ENCODE measurements at places on chromosomes 13 and 19. TPM values are rescaled to one million over a fixed set of nuclear protein-coding genes. Genes with fewer than 3 reads are reported as not detected.

Gene CLDND2
- total RNA-seq: not detected

GRCh38 chr19:16801600-16802013 lies 27.6 kb upstream of the SIN3B start:
- peak; percentile 70 for DNase-seq

DNA sequence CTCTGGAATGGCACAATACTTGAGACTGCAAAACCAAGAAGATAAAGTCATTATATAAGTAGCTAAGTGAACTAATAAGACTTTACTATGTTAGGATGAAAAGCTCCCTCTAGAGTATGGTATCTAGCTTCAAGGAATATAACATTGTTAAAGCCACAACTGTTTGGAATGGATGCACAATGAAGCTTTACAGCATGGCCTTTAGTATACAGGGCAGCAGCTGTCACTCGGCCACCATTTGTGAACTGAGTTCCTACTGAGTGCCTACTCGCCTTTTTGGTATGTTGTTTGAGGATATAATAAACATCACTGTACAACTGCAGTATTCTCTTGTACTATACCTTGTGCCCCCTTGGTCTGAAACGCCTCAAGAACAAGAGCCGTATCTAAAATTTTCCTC lies 6.8 kb downstream of the ALG5 start:
- no peak for DNase-seq

- no peak for DNase-seq
Measured at GRCh38 chr13:27905650-27906049, 14.2 kb upstream of the PDX1 start.

- no peak for DNase-seq
Measured at GRCh38 chr19:37593996-37594303, 642 bp downstream of the ZNF571 start.

GRCh38 chr19:28429356-28429755 lies 783.6 kb downstream of the UQCRFS1 start:
- DNase-seq: no peak

Gene GPC6
- total RNA-seq: 22.6 TPM

DNA sequence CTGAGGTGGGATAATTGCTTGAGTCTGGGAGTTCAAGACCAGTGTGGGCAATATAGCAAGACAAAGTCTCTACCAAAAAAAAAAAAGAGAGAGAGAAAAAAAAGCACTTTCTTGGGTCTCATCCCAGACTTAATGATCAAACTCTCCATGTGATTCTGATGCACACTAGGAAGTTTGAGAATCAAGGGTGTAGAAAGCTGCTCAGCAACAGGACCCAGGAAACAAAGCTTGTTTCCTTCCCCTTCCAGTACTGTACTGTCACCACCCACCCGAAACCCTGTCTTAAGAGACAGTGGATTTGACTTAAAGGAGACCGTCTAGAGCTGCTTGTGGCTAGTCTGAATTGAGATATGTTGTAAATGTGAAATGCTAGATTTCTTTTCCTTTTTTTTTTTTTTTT lies 5.8 kb downstream of the MISP3 start:
- peak; percentile 47 for DNase-seq

DNA sequence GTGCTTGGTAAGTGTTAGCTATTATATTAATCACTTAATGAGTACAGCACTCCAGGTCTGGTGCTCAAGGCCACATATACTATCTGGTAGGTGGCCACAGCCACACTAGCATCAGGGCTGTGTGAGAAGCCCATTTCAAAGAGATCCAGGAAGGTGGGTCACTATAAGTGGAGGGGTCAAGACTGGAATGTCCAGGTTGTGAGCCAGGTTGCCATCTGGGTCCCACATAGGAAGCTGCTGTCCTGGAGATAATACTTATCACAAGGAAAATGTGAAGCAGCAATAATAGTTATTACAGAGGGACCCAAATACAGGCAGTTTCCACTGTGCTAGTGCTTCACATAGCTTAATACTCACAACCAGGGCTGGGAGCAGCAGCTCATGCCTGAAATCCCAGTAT lies 13.1 kb downstream of the C19orf47 start:
- no peak for DNase-seq

- DNase-seq: no peak
Measured at GRCh38 chr19:18286973-18287635, 5.7 kb upstream of the JUND start.

Gene CEACAM1
- total RNA-seq: not detected

Gene ZNF554
- total RNA-seq: 3.0 TPM

DNA sequence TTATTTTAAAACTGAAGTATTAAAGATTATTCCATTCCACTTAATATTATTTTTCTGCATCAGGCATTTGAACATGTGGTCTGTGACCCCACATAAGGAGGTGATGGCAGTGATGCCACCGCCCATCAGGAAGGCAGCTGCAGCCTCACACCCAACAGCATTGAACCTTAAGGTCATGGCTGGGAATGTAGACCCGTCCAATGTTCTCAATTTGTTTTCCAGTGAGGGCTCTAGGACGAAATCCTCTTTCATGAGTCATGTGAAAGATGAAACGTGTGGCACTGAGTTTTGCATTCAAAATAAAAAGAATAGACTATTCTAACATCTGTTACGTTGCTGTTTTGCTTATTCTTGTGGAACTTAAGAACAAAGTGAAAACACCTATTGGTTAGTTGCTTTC lies 74.5 kb upstream of the ANKRD10 start:
- DNase-seq: peak; percentile 30

- peak; percentile 8 for DNase-seq
Measured at GRCh38 chr19:50894478-50895356, 16.5 kb downstream of the KLK4 start.

GRCh38 chr19:29680447-29680846 lies 15.2 kb downstream of the PLEKHF1 start:
- no peak for DNase-seq

- DNase-seq: no peak
Measured at GRCh38 chr13:50889317-50889716, 20.3 kb upstream of the RNASEH2B start.

DNA sequence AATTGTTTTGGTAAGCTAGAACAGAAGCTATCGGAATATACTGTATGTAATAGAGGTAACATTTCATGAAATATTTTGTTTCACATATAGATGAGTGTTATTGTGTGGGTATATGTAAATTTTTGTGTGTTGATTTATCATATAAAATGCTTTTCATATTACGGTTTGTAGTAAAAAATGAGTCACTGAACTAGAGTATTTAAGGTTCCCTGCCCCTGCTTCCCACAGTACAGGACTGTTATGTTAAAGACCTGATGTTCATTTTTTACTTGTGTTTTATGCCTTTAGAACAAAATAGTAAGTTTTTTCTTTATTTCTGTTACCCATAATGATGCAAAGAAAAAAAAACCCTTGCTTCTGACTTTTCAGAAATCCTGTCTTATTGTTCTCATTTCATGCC lies 243.4 kb downstream of the ENOX1 start:
- no peak for DNase-seq

Gene PCP2
- not detected for total RNA-seq

- peak; percentile 58 for DNase-seq
Measured at GRCh38 chr19:6718741-6719539, 1.5 kb downstream of the C3 start.

Gene FPR1
- not detected for total RNA-seq

Gene MIPEP
- total RNA-seq: 12.6 TPM

- DNase-seq: no peak
Measured at GRCh38 chr13:103531278-103531677, 465.1 kb upstream of the SLC10A2 start.

- peak; percentile 31 for DNase-seq
Measured at GRCh38 chr19:5480427-5480836, 25.2 kb downstream of the ZNRF4 start.

DNA sequence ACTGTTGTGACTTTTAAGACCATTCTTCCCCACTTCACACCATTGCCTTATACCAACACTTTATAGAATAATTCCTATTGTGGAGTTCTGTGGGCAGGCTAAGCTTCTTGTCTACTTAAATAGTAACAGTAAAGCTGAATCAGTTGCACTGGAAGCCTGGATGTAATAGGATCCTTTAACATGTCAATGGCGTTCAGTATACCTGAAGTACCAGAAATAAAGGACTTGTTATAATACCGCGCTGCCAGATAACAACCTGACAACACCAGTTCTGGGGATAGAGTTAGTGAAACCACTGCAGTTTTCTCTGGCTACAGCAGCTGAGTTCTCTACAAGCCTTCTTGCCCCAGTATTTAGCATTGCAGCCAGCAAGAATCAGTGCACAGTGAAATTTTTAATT lies 52.0 kb upstream of the TNFRSF19 start:
- no peak for DNase-seq

DNA sequence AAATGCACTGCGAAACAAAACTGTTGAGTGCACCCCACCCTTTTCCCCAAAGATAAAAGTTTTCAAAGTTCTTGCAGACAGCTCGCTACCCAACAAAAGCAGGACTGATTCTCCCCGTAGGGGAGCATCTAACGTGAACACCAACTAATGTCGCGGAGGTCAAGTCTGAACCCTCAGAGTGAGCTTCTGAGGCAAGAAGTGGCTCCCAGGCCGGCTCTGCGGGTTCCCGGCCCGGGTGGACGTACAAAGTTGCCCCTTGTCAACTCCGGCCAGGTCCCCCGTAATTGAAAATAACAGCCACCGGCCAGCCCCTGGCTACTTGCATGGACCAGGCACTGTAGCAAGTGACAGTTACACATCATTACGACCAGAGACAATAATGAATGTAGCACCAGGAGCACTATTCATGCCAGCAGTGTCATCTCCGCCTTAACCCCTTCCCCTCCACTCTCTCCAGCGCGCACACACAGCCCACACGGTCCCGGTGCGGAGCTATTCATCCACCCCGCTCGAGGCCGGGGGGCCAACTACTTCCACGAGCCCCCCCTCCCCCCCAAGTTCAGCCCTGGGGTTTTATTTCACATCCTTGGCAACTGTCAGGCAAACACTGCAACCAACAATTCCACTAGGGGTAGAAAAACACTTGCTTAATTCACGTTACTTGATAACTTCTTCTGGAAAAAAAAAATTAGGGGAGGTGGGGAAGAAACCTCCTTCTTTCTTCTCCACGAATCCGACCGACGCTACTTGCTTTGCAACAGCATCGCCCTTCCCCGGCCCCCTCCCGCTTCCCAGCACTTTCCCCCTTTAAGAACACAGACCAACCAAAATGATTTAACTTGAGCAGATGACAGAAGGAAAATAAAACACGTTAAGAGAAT lies 1.2 kb downstream of the KLF12 start:
- peak; percentile 64 for DNase-seq

GRCh38 chr19:29277102-29277501 lies 64.2 kb upstream of the UQCRFS1 start:
- DNase-seq: no peak

Gene ZNF181
- total RNA-seq: 18.6 TPM

DNA sequence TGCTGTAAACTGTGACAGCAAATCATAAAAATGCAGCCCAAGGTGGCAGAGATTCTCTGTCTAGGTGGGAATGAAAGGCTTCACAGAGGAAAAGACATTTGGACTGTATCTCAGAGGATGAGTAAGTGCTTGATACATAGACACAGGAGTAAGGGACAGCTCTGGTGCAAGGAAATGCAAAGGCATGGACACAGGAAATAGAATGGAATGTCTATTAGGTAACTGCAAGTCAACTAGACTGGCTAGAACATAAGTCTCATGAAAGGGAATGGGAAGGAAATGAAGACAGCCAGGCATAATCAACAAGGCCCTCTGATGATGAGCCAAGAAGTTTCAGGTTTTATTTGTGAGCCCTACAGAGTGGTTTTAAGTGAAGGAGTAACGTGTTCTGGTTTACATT lies 321.7 kb downstream of the SUCLA2 start:
- DNase-seq: peak; percentile 76

Gene KIRREL2
- not detected for total RNA-seq

Gene ATP8B3
- total RNA-seq: 0.32 TPM

- no peak for DNase-seq
Measured at GRCh38 chr13:95779522-95779921, 102.6 kb downstream of the DNAJC3 start.

DNA sequence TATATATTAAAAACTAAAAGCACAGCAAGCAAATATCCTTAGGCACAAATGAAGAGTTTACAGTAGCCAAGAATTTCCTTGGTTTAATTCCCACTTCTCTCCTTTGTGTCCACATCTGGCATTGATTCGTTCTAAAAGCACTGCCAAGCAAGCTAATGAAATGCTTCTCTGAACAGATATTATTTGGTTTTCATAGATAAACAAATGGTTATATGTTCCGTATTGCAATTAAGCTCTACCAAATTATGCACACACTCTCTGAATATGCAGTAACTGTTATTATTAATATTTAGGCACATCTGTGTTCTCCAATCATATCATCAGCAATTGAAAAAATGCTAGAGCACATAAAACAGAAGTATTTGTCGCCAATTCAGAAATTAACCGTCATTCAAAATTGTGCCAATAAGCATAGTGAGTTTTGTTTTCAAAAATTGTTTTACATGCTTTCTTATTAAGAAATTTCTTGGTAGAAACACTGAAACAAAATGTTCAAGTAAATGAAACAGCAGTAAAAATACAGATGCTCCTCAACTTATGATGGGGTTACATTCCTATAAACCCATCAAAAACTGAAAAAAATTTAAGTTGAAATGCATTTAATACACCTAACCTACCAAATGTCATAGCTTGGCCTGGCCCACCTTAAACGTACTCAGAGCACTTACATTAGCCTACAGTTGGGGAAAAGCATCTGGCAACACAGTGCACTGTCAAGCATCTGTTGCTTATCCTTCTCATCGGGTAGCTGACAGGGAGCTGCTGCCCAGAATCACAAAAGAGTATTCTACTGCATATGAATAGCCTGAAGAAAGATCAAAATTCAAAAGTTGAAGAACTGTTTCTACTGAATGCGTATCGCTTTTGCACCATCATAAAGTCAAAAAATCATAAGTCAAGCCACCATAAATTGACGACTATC lies 2134.7 kb downstream of the PCDH9 start:
- DNase-seq: no peak

Gene WDR87
- total RNA-seq: not detected

DNA sequence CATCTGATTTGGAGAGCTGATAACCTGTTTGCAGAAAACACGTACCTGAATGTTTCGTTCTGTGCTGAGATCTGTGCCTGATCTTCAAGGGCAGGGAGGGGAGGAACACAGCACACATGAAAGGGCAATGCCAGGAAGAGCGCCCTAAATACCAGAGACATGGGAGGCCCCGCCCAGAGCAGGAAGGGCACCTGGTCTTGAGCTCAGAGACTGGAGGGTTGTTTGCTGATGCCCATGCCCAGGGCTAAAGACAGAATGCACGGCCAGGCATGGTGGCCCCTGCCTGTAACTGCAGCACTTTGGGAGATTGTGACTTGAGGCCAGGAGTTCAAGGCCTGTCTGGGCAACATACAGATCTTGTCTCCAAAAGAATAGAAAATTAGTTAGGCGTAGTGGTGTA lies 183.2 kb downstream of the TUBA3C start:
- no peak for DNase-seq

DNA sequence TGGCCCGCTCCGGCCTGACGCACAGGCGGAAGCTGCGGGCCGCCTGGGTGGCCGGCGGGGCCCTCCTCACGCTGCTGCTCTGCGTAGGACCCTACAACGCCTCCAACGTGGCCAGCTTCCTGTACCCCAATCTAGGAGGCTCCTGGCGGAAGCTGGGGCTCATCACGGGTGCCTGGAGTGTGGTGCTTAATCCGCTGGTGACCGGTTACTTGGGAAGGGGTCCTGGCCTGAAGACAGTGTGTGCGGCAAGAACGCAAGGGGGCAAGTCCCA lies 4.4 kb downstream of the FFAR1 start:
- no peak for DNase-seq

Gene ADM5
- not detected for total RNA-seq
